ENCODE measurements at places on chromosomes 12 and 14.

- no peak for DNase-seq
Observed at GRCh38 chr14:23245282-23245681, 7.5 kb downstream of the RNF212B start.

- no peak for DNase-seq
Observed at GRCh38 chr12:16606201-16606849, 363 bp upstream of the LMO3 start.

DNA sequence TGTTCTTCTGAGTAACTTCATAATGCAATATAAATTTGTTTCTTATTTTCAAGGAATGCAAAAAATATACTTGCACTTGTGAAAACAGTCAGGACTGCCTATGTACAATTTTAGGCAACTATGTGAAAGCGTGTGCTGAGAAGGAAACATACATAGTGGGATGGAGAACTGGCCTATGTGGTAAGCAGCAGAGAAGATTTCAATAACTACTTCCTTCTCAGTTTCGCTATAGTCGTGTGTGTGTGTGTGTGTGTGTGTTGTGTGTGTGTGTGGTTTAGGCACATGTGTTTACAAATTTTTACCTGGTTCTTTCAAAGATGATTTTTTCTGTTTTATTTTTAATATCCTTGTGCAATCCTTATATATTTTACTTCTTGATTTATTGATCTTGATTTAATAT is 211.8 kb downstream of the LRRK2 start:
- DNase-seq: no peak

DNA sequence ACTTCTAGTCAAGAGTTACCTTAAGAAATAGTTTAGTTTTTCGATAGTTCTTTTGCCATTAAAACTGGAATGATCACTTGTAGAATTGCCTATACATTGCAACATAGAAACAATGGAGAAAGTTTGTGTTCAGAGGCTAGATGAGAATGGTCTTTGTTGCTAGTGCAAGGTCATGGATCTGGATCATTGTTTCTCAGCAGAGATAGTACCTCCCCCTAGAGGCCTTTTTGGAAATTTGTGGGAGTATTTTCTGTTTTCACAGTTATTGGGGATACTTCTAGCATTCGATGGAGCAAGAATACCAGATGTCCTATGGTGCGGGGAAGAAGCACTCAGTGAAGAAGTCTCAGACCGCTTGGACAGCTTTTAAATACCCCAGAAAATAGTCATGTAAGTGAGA is 138.8 kb upstream of the HMGA2 start:
- no peak for DNase-seq

DNA sequence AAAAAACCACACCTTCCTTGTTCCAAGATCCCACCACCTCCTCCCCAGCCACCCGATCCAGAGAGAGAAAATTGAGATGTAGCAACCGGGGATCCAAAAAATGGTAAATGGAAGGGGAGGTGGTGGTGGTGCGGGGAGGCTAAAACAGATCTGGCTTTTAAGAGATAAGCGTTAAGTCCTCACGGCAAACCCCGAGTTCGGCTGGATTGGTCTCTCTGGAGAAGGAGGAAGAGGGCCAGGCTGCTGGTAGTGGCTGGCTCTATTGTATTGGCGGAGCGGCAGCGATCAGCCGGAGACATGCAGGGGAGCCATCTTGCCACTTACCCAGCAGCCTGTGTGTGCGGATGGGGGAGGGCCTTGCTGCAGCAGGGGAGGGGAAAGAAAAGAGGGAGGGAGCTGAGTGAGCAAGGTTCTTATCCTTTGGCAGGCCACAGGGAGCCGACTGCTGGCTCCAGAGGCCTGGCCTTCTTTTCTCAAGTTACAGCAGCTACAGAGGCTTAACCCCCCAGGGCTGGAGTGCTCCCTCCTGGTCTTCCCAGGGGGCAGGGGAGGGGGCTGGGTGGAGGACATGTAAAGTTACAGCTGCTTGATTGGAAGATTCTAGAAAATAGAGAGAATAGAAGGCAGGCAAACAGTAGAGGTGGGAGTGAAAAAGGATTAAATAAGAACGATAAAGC is 14.1 kb upstream of the CDH24 start:
- peak; percentile 96 for DNase-seq

- DNase-seq: no peak
Observed at GRCh38 chr12:126212824-126213223, 1147.6 kb downstream of the AACS start.

DNA sequence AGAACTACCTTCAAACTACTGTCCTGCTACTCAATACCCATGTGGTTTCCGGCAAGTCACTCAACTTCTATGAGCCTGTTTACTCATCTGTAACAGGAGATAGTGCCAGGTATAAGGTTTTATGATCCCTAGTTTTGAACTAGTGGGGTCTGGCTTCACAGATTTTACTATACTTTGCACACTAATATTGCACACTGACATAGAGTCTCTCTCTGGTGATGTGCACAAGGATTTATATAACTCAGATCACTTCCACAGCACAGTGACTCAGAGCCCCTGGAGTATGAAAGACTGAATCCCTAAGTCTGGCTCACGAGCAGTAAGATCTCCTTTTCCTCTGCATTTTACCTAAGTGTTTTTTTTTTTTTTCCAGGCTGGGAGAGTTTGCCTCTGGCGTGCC is 69.7 kb upstream of the SLC38A2 start:
- no peak for DNase-seq

- DNase-seq: no peak
Observed at GRCh38 chr12:79776111-79776510, 85.3 kb upstream of the PAWR start.

GRCh38 chr14:54786838-54787237 is 115.8 kb downstream of the GCH1 start:
- no peak for DNase-seq

- no peak for DNase-seq
Observed at GRCh38 chr14:36716614-36717184, 55.0 kb downstream of the PAX9 start.

- no peak for DNase-seq
Observed at GRCh38 chr14:93025055-93025454, 90.7 kb downstream of the ITPK1 start.
